ENCODE measurements at places on chromosomes 11 and 22.
A peak's percentile ranks its signal among the peaks of the same experiment; 100 is the strongest.

GRCh38 chr11:127385071-127385470 lies 384.5 kb upstream of the KIRREL3 start:
- DNase-seq, result no peak

GRCh38 chr11:27898166-27898565 lies 197.9 kb upstream of the BDNF start:
- DNase-seq, result no peak

DNA sequence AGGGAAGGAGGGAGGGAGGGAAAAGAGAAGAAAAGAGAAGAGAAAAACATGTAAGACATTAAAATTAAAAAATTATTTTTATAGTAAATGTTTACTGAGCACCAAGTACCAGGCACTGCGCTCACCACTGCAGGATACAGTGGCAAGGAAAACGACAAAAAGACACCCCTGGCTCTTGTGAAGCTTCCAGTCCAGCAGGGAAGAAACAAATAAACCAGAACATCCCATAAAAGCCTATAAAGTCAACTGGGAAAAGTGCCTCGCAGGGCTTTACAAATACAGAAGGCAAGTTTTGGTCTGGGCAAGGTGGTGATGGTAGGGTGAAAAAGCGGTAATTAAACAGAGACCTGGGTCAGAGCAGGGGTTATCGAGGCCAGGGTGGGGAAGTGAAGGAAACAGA lies 33.6 kb downstream of the LARGE1 start:
- no peak for DNase-seq

DNA sequence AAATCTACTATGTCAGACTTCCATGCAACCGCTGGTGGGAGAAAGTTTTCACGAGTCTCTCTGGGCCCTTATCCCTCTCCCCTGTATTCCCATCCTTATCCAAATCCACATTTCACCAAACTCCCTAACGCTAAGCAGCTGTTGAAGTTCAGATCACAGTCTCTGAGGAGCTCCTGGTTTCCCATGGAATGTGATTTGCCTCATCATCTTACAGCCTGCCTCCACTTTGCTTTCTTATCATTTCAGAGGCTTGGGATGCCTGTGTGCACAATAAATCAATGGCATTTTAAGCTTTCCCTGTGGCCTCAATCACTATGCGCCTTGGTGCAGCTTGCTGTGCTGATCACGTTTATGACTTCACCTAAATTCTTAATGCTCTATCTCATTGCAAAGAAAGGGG lies 352.4 kb upstream of the FAT3 start:
- DNase-seq, result no peak

DNA sequence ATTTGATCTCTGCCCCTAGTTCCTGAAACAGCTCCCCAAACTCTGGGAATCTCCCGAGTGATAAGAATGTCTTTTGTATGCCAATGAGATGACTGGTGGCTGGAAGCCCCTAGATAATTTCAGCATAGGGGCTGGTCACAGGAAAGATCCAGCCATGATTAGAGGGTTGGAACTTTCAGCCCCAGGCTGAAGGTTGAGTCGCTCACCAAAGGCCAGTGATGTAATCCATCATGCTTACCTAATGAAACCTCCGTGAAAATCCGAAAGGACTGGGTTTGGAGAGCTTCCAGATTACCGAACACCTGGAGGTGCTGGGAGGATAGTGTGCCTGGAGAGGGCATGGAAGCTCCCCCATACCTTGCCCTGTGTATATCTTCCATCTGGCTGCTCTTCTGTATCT lies 26.0 kb downstream of the LRRC32 start:
- no peak for DNase-seq

DNA sequence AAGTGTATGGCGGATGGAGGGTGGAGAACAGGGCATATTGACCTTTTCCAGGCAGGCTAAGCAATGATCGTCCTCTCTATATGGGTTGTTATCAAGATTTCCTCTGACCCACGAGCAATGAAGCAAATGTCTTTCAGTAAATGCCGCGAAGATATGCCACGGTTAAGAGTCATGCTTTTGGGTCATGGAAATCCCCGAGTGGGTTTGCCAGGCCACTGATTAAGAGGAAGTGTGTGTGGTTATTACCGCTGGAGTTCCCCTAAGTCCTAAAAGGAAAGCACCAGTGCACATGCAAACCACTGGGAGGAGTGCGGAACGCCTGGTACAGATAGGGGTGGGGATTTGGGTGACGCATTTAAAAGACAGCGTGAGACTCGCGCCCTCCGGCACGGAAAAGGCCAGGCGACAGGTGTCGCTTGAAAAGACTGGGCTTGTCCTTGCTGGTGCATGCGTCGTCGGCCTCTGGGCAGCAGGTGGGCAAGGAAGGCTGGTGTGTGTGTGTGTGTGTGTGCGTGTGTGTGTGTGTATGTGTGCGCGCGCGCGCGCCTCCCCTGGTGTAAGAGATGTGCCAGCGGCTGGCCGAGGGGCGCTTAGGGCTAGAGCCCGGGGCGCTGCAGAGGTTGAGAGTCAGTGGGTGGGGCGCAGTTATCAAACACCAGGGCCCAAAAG lies at the start of gene BIRC3:
Gene BIRC3 (plus strand): TSS at position 386 of the 669 bp plus-strand sequence. CDS start 7,026 bp downstream, outside the sequence.
- peak; percentile 79 for DNase-seq

- no peak for DNase-seq
Observed at GRCh38 chr22:25081409-25081824, 118.2 kb upstream of the CRYBB3 start.

GRCh38 chr11:102610200-102610599 lies 14.9 kb downstream of the MMP20 start:
- no peak for DNase-seq

DNA sequence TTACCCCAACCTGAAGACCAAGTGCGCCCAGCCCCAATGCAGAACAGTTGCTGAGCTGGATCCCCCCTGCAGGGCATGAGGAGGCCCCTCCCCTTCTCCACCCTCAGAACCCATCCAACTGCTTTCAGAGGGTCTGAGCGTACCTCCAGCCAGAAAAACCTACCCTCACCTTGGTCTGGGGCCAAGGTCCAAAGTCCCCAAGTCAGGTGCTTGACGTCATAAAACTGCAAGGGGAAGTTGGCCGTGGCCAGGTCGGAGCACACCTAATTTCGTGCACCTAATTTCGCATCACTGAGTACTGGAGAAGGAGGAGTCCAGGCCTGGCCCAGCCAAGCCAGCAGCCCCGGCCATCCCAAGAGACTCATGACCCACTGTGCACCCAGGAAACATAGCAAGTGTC lies 289.8 kb downstream of the CTTN start:
- DNase-seq, result no peak

DNA sequence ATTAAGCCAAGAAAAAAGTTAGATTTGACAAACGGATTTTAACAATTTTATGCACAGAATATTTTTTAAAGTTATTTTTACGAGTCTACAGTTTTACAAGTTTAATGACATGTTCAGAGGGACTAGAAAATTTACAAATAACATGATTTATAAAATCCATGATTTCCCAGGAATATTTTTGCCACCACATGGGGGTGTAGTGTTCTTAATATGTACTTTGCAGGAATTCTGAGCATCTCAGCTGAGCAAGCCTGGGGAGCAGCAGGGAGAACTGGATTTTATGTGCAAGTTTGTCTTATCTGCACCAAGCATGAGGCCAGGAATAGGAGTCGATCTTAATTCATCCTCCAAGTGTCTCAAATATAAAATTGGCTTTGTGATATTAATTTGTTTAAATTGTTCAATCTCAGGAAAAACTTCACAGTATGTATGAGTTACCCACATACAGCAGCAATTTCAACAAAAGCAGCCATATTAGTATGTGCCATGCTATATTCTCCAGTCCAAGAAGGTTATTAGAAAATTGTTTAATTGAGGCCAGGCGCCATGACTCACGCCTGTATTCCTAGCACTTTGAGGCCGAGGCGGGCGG lies 826.3 kb downstream of the DLG2 start:
- no peak for DNase-seq

DNA sequence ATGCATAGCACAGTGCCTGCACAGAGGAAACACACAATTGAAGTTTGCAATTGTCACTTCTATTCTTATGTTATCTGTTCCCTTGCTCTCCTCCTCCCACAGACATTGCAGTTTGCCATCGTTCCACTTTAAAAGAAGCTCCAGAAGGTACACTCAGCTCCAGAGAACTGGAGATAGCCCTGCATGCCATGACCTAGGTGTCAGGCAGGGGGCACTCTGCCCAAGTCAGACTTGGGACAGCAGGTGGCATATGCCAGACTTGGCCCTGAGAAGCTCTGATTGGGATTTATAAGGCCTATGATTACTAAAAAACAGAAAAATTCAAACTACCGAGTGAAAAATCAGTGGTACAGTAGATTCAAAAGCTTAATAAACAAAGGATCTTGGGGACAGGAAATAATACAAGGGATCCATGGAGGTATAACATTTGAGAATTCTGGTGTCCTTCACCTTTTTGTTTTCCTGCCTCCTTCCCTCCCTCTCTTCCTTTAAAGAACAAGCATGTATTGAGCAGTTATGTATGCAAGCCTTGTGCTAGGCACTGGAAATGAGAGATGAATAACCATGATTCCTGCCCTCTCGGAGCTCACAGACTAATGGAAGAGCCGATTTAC lies 40.0 kb downstream of the TENM4 start:
- DNase-seq, result no peak

DNA sequence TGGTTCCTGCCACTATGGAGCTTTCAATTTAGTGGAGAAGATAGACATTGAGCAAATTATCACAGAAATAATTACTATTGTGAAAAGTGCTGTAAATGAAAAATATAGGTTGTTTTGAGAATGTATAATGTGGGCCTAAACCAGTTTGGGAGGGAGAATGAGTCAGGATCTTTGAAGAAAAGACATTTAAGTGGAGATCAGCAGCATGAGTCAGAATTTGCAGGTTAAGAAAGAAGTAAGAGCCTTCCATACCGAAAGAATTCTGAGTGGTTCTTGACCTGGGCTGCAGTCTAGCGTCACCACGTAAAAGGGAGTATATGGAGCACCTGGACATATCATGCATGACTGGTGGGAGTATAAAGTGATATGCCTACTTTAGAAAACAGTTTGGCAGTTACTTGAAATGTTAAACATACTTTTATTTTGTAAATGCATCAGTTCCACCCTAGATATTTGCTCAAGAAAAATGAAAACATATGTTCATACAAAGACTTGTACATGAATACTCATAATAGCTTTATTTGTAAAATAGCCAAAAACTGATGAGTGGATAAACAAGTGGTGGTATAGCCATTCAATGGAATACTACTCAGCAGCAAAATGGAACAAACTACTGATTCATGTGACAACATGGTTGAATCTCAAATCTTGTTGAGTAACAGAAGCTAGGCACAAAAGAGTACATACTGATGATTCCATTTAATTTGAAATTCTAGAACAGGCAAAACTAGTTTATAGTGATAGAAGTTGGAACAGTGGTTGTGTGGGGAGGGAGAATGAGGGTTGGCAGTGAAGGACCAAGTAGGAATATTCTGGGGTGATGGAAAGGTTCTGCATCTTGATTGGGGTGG lies 99.2 kb downstream of the STIM1 start:
- no peak for DNase-seq

GRCh38 chr11:114157476-114158050 lies 98.1 kb downstream of the ZBTB16 start:
- no peak for DNase-seq

DNA sequence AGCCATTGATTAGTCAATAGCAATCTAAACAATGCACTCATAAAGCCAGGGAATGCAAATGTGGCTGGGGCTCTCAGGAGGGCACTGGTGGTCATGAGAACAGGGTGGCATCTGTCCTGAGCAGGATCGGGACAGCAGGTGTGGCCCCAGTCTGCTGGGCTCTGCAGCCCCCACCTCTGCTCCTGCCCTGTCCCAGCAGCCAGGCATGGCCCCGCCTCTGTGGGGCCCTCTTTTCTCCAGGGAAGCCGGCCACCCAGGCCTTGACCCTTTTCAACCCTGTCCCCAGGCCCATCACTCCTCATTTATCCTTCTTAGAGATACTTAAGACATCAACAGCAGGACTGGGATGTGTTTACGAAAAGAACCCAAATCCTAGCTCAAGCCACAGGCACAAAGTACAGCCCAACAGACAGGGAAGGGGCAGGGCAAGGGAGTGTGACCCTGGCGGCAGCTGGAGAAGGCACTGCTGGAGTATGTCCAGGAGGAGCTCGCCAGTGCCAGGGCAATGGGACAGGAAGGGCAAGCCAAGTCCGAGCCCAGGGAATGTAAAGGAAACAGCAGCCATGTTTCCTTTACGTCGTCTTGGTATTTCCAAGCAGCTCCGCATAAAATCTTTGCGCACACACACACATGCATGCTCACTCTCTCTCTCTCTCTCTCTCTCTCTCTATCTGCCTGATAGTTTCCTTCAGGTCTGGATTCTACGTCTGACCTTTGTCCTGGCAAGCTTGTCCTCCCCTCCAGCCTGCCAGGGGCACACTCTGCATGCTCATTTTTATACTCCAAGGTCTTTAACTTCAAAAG lies 59.9 kb downstream of the DGCR2 start:
- no peak for DNase-seq

GRCh38 chr11:86999859-87000753 lies 37.6 kb upstream of the TMEM135 start:
- DNase-seq, result no peak

DNA sequence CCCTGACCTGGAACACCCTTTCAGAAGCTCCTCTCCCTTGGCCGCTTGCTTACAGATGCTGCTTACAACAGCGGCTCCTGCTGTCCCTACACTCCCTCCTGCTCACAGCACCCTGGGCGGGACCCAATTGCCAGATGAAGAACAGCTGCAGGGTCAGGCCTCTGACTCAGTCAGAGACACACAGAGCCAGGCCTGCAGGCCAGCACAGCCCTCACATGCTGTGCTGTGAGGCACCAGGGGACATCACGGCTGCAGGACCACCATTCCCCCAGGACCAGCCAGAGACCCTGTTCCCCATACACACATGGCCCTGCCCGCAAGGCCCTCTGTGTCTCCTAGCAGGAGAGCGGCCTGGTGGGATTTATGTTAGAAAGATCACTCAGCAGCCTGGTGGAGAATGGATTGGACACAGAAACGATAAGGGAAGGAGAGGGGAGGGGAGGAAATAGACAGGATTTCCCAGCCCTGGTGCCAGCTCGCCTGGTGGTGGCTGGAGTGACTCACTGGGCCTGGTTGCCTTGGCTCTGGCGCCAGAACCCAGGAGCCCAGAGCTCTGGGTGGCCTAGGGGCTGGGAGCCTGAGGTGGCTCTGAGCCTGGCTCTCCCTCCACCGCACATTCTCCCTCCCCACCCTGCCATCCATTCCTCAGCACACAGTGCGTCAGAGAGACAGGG lies 6.7 kb downstream of the CAPN5 start:
- DNase-seq, result no peak

- no peak for DNase-seq
Observed at GRCh38 chr11:125211191-125211947, 46.8 kb downstream of the PKNOX2 start.

DNA sequence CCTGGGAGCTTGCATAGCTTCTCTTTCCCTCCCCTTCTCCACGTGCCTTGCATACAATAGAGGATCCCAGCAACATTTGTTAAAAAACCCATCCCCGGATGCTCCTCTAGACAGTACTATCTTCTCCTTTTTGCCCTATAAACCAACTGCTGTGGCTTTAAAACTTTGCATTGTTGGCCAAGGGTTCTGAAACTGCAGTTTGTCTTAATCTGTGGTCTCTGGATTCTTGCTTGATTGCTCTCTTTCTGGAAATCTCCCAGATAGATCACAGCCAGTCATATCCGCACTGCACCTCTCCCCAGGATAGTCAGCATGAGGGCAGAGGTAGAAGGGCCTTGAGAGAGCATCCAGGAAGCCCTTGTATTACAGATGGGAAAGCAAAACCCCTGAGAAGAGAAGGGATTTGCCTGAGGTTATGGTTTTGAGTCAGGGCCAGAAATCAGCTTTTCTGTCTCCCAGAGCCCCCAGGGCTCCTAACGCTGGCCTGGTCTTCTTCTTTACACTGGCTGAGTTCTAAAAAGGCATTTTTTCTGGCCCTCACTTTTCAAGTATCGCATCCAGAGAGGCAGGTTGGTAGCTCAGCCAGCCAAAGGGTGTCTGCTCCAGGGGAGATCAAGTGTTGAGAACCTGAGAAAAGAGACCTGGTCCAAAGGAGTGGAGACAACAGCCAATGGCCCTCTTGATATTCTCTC lies 70.6 kb downstream of the ADM start:
- DNase-seq, result no peak
